ENCODE measurements at places on chromosomes 11 and 22. TPM values are rescaled to one million over a fixed set of nuclear protein-coding genes. Genes with fewer than 3 reads are reported as not detected.

DNA sequence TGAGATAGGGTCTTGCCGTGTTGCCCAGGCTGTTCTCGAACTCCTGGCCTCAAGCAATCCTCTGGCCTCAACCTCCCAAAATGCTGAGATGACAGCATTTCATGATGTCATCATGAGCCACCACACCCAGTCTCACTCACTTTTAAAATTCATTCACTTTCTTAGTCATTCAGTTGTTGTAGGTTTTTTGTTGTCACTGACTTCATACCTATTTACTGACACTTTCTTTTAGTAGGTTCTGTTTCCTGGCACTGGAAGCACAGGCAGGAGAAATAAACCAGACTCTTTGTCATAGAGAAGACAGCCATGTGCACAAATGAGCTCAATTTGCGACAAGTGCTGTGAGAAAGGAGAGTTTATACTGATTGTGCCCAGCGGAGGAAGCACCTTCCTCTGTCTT is 10.5 kb downstream of the ART5 start:
- no peak for DNase-seq
- no peaks in the 10 kb centered on the region for H3K36me3 ChIP-seq
- no peaks in the 10 kb centered on the region for H3K4me1 ChIP-seq
- no peaks in the 10 kb centered on the region for H3K27me3 ChIP-seq
- no peak overlapping the region for H3K27ac ChIP-seq

DNA sequence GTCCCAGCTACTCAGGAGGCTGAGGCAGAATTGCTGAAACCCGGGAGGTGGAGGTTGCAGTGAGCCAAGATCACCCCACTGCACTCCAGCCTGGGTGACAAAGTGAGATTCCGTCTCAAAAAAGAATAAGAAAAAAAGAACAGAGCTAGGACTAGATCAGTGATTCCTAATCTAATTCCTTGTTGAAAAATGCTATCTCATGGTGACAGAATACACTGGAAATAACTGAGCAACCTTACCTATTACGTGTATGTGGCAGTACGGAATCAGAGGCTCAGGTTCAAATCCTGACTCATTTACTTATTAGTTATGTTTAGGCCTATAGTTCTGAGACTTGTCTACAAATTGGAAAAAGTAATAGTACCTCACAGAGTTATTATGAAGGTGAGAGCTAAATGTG is 19.5 kb upstream of the RCE1 start:
- H3K36me3 ChIP-seq: no peaks in the 10 kb centered on the region
- H3K27ac ChIP-seq: no peak overlapping the region
- no peak overlapping the region for H3K4me3 ChIP-seq

DNA sequence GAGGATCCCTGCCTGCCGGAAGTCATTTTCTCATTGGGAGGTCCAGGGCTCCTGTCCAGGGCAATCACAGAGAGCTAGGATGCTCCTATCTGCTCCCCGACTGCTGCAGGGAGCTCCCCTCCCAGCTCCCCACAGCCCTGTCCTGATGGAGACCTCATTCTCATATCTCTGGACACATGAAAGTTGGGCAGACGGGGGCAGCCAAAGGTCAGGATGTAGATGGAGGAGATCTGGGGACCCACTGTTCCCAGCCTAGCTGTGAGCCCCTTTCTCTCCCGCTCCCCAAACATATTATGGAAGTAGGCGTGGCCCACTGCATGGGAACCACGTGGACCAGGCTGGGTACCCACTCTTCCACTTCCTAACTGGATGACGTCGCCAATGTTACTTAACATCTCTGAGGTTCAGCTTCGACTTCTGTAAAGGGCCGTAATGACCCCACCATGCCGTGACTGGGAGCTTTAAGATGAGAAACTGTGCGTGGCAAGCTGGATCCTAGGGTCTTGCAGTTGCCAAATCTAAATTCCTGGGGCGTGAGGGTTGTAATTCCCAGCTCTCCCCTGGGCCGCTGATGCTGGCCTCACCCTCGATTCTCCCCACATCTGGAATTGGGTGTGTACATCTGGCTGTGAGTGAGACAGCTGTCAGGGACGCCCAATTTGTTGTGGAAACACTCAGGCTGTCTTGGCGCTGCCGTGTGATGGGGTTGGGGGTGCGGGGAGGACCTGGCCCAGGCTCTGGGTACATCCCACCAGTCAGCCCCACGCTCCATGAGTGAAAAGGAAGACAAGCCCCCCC is 1.8 kb downstream of the CDC42EP2 start:
- H3K27me3 ChIP-seq: peaks cover 13% of the 10 kb centered on the region
- H3K4me3 ChIP-seq: peak overlapping the region; percentile 66
- no peak for DNase-seq
- peaks cover 13% of the 10 kb centered on the region for H3K4me1 ChIP-seq

DNA sequence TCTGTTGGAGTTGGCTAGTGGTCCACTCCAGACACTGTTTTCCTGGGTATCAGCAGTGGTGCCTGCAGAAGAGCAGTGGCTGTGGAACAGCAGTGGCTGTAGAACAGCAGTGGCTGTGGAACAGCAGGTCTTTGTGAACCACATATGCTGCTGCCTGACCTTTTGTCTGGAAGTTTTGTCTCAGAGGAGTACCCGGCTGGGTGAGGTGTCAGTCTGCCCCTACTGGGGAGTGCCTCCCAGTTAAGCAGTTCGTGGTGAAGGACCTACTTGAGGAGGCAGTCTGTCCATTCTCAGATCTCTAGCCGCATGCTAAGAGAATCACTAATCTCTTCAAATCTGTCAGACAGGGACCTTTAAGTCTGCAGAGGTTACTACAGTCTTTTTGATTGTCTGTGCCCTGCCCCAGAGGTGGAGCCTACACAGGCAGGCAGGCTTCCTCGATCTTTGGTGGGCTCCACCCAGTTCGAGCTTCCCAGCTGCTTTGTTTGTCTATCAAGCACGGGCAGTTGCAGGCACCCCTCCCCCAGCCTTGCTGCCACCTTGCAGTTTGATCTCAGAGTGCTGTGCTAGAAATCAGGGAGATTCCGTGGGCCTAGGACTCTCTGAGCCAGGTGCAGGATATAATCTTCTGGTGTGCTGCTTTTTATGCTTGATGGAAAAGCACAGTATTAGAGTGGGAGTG is 89.1 kb upstream of the TRIM48 start:
- H3K27me3 ChIP-seq: no peaks in the 10 kb centered on the region
- H3K36me3 ChIP-seq: no peaks in the 10 kb centered on the region
- no peak overlapping the region for H3K27ac ChIP-seq
- DNase-seq: no peak
- no peak overlapping the region for H3K4me3 ChIP-seq
- H3K4me1 ChIP-seq: no peaks in the 10 kb centered on the region

DNA sequence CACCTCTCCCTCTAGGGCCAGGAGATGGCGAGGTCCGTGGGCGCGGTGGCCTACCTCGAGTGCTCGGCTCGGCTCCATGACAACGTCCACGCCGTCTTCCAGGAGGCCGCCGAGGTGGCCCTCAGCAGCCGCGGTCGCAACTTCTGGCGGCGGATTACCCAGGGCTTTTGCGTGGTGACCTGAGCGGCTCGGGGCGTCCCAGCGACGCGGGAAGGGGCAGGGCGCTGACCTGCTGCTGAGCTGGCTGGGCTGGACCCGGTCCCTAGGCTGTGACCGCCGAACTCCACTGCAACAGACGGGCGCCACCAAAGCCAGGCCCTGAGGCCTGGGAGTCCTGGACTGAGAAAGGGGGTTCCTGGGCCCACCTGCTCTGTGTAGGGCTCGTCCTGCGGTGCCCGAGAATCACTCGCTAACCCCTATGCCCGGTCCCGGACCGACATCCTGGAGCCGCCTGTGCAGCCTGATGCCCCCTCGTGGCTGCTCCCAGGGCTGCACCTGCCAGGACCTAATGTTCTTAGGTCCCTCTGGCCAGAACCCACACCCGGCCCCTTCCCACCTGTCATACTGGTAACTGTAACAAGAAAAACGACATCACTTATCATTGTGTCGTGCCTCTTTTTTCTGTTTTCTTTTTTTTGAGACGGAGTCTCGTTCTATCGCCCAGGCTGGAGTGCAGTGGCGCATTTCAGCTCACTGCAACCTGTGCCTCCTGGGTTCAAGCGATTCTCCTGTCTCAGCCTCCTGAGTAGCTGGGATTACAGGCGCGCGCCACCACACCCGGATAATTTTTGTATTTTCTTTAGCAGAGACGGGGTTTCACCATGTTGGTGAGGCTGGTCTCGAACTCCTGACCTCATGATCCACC is 15.0 kb downstream of the RHOD start:
- no peaks in the 10 kb centered on the region for H3K27me3 ChIP-seq
- H3K36me3 ChIP-seq: no peaks in the 10 kb centered on the region
- no peak overlapping the region for H3K27ac ChIP-seq
- no peaks in the 10 kb centered on the region for H3K4me1 ChIP-seq

DNA sequence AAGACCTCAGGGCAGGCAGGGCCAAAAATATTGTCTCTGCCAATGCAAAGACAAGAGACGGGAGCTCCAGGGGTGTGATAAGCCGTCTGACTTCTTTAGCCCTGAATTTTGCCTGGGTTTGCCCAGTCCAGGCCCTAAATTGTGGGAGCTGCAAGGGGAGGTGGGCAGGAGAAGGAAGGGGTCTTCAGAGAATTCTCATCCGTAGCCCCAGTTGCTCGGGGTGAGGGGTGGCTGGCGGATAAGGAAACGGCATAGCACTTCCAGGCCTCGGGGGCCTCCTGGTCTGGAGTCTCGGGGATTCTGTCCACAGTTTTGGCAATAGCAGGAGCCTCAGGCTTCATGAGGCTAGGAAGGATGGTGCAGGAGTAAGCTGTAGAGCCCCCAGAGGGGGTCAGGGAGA is 7.4 kb downstream of the CD5 start:
- no peak overlapping the region for H3K4me3 ChIP-seq
- H3K36me3 ChIP-seq: no peaks in the 10 kb centered on the region
- H3K27me3 ChIP-seq: no peaks in the 10 kb centered on the region
- no peak for DNase-seq
- H3K27ac ChIP-seq: no peak overlapping the region

DNA sequence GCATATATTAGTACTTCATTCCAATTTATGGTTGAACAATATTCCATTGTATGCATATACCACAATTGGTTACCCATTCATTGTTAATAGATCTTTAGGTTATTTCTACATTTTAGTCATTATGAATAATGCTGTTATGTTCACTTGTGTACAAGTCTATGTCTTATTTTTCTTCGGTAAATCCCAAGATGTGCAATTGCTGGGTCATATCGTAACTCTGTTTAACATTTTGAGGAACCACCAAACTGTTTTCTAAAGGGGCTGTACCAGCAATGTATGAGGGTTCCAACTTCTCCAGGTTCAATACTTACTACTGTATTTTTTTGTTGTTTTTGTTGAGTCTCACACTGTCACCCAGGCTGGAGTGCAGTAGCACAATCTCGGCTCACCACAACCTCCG is 33.1 kb downstream of the NUP98 start:
- H3K4me1 ChIP-seq: no peaks in the 10 kb centered on the region
- peaks cover 22% of the 10 kb centered on the region for H3K36me3 ChIP-seq

GRCh38 chr22:21568347-21569075 is 997 bp downstream of the UBE2L3 start:
- DNase-seq: no peak
- no peaks in the 10 kb centered on the region for H3K36me3 ChIP-seq
- H3K27me3 ChIP-seq: no peaks in the 10 kb centered on the region
- peak overlapping the region; percentile 97 for H3K27ac ChIP-seq
- peaks cover 8% of the 10 kb centered on the region for H3K4me1 ChIP-seq

The SLC15A3 gene
- 33.7 TPM for total RNA-seq

DNA sequence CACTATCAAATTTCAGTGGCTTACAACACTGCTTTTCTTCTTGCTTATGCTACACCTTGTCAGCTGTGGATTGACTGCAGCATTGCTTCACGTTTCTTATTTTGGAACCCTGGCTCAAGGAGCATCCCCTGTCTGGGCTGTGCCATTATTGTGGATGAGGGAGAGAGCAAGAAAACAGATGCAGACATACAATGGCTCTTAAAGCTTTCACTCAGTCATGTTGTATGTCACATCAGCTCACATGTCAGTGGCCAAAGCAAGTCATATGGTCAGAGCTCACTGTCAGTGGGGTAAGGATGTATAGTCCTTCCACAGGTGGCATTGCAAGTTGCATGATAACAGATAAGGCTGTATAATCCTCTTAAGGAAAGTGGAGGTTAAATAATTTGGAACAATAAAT is 10.0 kb downstream of the ARHGEF12 start:
- no peaks in the 10 kb centered on the region for H3K4me1 ChIP-seq
- H3K4me3 ChIP-seq: no peak overlapping the region
- H3K27me3 ChIP-seq: no peaks in the 10 kb centered on the region
- H3K36me3 ChIP-seq: no peaks in the 10 kb centered on the region

DNA sequence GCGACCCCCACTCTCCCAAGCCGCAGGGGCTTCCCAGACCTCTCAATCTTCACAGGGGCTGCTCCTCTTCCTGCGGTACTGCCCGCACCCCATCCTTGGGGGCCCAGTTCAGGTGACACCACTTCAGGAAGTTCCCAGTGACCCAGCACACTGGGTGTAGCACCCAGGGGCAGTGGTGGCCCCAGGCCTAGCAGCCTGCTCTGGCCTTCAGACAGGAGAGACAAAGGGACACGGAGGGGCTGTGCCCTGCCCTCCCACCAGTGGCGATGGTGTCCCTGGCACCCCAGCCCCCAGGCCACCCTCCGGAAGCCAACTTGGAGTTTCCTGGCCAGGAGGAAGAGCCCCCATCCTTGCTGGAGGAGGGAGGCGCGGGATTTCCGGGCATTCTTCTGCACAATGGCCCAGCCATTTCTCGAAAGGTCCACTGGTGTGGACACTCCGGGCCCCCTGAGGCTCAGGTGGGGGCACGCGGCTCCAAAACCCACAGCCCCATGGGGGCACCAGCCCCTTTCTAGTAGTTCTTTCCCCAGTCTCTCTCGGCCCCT is 978 bp upstream of the CLDN5 start:
- no peaks in the 10 kb centered on the region for H3K27me3 ChIP-seq
- no peak for DNase-seq
- H3K4me3 ChIP-seq: no peak overlapping the region
- no peak overlapping the region for H3K27ac ChIP-seq

DNA sequence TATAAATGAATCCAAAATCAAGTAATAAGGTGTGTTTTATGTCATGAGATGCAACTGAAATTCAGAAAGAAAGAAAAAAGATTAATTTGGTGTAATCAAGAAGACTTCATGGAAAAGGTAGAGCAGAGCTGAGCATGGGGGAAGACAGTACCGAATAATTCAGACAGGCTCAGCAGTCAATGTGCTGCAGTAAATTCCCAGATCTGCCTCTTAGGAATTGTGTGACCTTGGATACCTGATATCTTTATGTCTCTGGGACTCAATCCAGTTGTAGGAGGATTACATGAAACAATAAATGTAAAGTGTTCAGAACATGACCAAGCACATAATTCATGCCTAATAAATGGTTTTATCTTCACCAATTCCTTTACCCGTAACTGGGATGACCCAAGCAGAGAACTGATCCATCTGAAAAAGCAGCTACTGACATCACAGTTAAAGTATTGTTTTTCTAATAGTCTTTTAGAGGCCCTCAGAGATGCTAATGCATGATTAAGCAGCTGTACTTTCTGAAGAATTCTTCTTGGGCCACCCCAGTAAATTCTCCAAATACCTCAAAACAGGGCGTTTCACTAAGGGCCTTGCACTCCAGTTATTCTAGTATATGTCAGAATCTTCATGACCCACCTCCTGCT is 7.8 kb downstream of the MS4A12 start:
- DNase-seq: peak; percentile 27
- H3K27ac ChIP-seq: peak overlapping the region; percentile 84
- no peaks in the 10 kb centered on the region for H3K27me3 ChIP-seq
- peaks cover 8% of the 10 kb centered on the region for H3K4me1 ChIP-seq
- no peaks in the 10 kb centered on the region for H3K36me3 ChIP-seq
- H3K4me3 ChIP-seq: no peak overlapping the region

The OR4C6 gene
- total RNA-seq: not detected
